A549 (cell line): ENCODE measurements at places on chromosomes 7 and 10. TPM values are rescaled to one million over a fixed set of nuclear protein-coding genes. Genes with fewer than 3 reads are reported as not detected.
A peak's percentile ranks its signal among the peaks of the same experiment; 100 is the strongest.

Gene HMX3
- polyA plus RNA-seq: not detected in 3 replicates

Gene DPYSL4
- polyA plus RNA-seq: 13.5 to 14.1 TPM (median 14.0 TPM) in 3 replicates

- peak; percentile 16 for DNase-seq
Observed at GRCh38 chr7:117645481-117646165, 165.8 kb downstream of the CFTR start.

Gene GIGYF1
- polyA plus RNA-seq: 15.0 to 20.5 TPM (median 18.9 TPM) in 3 replicates

DNA sequence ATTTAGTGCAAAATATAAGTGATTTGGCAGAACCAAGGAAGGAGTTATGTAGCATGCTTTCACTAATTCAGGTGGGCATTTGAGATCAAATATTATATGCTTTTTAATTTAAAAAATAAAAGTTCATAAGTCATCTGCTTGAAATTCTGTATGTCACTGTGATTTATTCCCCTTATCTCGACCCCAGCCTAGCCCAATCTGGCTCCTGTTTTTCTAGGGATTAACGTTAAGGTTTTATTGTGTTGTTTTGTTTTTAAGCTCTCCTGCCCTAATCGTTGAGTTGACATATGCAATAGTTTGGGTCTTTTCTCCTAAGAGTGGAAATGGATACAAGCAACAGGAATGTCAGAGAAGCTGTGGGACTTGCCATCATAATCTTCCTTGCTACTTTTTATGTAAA, 42.6 kb downstream of the WIPF3 start:
- no peak for DNase-seq

- DNase-seq: no peak
Observed at GRCh38 chr10:13943735-13944398, 357.1 kb downstream of the PRPF18 start.
